ENCODE measurements at places on chromosomes 4 and X. TPM values are rescaled to one million over a fixed set of nuclear protein-coding genes. Genes with fewer than 3 reads are reported as not detected.

GRCh38 chrX:140507223-140507981, 2.5 kb upstream of the SOX3 start:
- DNase-seq: no peak

- no peak for DNase-seq
These were observed 39.4 kb downstream of the MGST2 start for GRCh38 chr4:139704915-139705485.

- DNase-seq: no peak
These were observed 229.5 kb downstream of the SPCS3 start for GRCh38 chr4:176549161-176549865.

DNA sequence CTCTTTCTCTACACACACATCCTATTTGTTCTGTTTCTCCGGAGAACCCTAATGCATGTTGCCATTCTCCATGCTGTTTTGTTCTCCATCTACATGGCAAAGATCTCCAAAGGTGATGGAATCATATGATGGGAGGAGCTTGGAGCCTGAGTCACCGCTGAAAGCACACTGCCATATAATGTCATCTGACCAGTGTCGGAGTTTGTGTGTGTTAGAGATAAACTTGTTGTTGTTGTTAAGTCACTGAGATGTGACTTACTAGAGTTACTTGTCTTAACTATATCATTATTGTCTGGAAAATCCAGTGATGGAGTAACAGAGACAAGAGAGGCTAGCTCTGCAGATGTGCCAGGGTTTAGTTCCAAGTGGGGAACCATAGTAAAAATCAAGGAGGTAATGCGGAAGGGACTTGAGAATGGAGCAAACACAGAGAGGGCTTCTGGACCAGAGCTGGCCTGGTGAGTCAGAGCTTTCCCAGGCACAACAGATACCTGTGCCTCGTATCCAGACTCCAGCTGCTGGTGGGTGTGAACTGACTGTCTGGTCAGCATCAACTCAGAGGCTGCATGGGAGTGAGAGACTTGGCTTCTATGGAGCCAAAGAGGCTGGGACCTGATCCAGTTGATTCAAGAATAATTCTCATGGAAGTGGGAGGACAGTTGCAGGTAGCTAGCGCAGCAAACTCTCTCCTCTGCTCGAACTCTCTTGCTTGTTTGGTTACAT, 30.6 kb upstream of the CCKAR start:
- no peak for DNase-seq

GRCh38 chrX:1152090-1152489, 60.4 kb downstream of the CRLF2 start:
- no peak for DNase-seq

DNA sequence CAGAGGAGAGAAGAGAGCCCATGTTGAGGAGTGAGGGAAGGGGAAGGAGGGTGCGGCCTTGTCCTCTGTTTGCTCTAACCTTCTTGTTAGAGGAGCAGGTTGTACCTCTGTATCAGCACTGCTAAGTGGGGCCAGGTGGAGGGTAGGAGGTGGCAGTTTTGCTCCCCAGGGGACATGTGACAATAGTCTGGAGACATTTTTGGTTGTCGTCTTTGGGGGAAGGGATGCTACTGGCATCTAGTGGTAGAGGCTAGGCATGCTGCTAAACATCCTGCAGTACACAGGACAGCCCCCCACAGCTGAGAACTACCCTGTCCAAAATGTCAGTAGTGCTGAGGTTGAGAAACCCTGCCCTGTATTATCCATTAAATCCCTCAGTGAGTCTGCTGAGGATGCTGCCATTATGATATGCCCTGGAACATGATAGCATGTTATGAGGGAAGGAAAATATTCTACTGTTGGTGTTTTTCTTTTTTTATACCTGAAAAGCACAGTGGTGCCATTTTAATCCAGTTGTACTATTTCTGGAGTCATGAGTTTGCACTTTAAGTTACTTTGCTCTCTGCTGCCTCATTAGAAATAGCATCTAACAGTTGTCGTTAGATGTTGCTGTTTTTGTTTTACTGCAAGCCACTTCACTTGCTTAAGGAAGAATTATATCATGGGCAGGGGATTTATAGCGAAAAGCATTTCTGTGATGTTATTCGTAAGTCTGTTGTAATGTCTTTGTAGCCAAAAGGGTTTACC, 90.6 kb downstream of the LRP2BP start:
- DNase-seq: no peak

DNA sequence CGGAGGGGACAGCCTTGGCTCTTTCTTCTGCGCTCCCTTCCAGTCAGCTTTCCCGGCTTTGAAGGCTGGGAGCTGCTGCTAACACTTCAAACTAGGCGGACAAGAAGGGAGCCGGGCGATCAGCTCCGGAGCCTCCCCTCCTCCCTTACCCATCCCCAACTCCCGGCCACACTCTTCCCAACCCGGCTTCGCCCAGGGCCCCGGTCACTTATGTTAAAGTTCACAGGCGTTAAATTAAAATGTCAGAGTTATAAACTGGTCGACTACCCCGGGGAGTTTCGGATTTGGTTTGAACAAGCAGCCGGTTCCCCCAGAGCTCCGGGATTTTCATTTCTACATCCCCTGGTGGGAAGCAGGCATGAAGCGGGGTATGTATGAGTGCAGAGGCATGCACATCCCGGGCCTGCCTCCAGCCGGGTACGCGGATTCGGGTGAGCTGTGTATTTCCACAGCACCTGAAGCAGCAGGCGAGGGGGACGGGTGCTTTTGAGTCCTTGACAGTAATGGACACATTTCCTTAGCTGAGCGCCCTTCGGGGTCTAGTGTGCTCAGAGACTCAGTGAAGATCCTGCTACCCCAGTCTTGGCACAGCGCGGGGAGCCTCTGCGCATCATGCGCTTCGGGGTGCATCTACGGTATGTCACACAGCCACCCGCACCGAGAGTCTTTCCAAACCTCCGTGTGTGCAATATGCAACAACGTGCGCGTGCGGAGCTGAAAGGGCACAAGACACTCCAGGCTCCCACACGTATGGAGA, 880 bp downstream of the UNC5C start:
- peak; percentile 36 for DNase-seq

DNA sequence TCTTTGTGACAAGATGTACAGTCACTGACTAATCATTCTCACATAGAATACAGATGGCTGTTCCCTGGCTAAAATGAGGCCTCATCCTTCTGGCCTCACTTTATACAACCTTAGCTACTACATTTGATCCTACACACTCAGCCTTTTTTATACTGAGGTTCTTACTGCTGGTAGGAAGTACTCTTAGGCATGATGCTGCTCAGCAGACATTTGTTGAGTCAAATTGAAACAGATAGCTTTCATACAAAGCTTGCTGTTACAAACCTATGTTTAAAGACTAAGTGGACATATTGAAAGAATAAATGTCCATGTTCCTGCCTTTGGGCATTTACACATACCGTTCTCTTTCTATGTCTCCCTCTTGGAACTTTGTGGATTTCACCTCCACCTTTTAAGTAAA, 154.9 kb downstream of the NPFFR2 start:
- no peak for DNase-seq

DNA sequence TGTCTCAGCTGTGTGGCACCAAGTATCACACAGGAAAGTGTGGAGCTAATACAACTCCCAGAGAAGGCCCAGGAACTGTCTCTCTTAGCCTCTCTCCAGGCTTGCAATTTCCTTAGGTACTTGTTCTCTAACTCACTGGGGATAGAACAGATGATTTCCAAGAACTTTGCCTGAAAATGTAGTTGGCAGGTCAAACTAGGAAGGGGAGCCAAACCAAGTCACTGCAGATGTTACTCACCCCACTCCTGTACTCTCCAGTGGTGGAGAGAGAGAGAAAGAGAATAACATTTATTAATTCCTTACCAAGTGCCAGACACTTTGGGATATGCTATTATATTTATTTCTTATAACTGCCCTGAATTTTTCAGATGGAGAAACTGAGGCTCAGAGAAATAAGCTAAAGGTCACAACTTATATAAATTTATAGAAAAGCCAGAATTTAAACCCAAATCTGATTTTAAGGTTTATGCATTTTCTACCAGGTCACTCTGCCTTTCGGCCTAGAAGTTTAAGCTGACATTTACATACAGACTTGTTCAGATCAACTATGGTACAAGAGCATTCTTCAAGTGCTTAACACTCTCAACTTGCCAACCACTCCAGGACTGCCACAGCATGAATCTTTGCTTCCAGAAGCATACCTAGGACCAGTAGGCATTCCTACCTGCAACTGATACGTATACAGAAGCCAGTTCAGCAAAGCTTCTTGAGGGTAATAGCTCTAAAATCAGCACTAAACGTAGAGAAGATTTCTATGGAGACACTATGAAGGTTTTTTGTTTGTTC, 248.6 kb upstream of the ETNPPL start:
- DNase-seq: no peak

DNA sequence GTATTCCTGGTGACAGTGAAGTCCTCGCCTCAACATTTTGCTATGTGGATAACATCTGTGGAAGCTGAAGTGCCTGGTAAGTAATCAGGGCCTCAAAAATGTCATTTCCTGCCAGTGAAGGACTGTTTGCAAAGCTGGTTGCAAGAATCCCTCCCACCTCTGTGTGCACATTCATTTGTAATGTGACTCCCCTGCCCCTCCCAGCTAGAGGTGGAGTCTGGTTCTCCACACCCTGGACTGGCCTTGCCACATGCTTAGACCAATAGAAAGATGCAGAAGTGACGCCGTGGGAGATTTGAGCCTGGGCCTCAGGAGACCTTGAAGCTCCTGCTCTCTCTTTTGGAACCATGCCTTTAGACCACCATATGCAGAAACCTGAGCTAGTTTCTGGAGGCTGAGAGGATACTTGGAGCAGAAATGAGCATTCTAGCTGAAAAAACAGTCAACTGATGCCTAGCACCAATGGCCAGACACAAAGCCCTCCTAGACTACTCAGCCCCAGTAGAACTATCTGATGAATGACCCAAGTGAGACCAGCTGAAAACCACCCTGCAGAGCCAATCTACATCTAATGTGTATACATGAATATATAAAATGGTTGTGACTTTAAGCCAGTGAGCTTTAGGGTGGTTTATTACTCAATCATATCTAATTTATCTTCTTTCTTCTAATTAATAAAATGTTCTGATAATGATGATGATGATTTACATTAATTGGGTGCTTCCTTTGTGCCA, 47.8 kb upstream of the CRMP1 start:
- DNase-seq: no peak

DNA sequence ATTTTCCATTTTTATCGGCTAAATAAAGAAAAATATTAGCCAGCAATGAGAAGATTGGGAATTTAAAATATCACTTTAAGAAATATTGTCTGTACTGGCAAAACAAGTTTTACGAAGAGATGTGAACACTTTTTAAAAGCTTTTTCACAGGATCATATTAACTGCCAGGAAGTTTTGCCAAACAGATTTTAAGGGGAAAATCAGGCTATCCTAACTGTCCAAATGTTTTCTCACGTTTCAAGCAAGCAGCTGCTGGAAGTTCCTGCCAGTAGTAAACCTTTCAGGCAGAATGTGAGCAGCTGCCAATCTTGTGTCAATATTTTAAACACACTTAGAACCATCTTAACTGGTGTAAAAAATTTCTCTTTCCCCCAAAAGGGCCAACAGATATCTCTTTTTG, 101.1 kb downstream of the ADGRL3 start:
- no peak for DNase-seq

GRCh38 chr4:141636082-141636770, at the start of gene IL15:
Gene IL15 (plus strand): TSS chr4:141636583. CDS start chr4:141719465, 82,882 bp downstream.
- DNase-seq: peak; percentile 86

- DNase-seq: no peak
These were observed 141.2 kb upstream of the ATOH1 start for GRCh38 chr4:93687304-93687703.

DNA sequence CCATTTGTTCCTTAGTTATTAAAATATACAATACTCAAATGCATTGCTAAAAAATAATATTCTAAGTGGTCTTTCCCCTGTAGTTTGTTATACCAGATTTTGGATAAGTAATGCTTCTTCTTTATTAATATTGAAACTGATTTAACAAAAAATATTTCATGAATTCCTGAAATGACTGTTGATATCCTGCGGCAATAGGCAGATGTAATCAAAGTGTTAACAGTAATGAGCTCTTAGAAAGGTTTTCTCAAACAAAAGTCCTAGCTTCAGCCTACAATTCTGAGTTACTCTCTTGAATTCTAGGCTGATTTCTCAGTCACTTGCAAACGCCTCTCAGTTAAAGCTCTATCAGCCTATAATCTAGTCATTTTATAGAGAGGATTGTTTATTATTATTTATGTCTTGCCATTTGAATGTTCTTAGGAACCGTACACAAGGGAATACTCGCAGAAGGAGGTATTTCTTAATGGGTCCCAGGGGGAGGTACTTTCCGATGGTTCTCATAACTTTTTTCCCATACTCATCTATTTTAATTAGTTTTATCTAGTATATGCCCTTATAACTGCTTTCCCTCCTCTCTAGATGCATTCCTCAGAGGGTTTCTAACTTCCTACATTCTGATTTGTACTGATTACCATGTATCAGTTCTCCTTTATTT, 96.8 kb downstream of the FNIP2 start:
- no peak for DNase-seq

DNA sequence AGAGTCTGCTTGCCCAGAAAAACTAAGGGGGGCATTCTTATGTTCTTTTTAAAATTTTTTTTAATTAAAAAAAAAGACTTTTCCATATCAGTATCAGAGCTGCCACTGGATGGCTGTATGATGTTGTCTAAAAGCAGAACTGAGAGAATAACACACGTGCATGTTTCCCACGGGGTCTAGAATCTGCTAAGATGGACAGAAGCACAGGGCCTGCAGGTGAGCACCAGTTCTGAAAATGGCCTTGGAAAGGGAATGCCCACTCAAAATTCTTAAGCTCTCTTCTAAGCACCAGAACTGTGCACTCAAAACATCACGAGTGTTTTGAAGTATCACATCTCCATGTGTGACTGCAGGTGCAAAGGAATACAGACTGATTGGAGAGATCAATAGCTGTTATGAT, 61.1 kb downstream of the ARAP2 start:
- no peak for DNase-seq

DNA sequence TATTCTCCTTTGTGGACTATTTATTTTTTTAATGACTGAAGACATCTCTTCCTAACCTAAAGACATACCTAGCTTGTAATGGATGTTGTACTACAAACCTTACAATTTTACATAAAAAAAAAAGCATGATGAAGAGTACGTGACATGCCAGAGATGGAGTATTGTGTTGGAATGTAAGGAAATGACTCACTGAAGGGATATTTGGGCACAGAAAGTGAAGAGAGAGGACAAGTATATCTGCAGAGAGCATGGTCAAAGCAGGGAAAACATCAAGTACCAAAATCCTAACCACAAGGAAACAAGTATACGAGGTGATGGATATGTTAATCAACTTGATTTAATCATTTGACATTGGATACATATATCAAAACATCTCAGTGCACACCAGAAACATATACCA, 1051.4 kb upstream of the PRKX start:
- DNase-seq: no peak

GRCh38 chrX:28752330-28752729, 165.1 kb downstream of the IL1RAPL1 start:
- no peak for DNase-seq

The KLHL4 gene
- 1.3 TPM for total RNA-seq

The GAGE1 gene
- total RNA-seq: not detected

The UGT2A1 gene
- not detected for total RNA-seq

The RRH gene
- total RNA-seq: 0.21 TPM

The FAM47E gene
- total RNA-seq: 2.6 TPM

The XKRX gene
- not detected for total RNA-seq

The TBX22 gene
- total RNA-seq: 0.37 TPM

The NPNT gene
- 4.2 TPM for total RNA-seq

The TLR2 gene
- total RNA-seq: 10.7 TPM

The TXK gene
- 1.8 TPM for total RNA-seq

The AFAP1 gene
- 27.9 TPM for total RNA-seq

The HTRA3 gene
- total RNA-seq: 103 TPM
